Thoracic aorta (tissue), 2 donors: ENCODE measurements at places on chromosomes 7 and 10.

GRCh38 chr10:378930-379704 lies 243.9 kb downstream of the ZMYND11 start:
- no peak for DNase-seq

DNA sequence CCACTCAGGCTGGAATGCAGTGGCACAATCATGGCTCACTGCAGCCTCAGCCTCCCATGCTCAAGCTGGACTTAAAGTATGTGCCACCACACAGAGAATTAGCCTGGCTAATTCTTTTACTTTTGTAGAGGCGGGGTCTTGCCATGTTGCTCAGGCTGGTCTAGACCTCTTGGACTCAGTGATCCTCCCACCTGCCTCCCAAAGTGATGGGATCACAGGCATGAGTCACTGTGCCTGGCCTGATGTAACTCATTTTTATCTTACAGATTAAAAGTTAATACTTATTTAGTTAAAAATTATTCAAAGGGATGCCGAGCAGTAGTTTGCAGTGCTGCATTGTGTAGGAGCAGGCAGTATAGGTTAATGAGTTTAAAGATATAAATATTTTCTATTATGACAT lies 12.6 kb upstream of the PLXDC2 start:
- DNase-seq = no peak

DNA sequence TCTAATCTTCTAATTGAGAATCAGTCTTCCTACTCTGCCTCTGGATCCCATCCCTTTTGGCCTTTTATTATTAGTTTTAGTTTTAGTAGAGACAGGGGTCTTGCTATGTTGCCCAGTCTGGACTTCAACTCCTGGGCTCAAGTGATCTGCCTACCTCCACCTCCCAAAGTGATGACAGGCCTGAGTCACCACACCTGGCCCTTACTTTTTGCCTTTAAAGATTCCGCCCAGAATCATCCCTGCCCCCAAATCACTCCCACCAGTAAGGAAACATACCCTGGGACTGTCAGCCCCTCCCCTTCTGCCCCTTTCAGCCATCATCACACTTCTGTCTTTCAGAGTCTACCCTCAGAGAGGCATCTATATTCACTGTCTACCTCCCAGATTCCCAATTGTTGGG lies 18.7 kb downstream of the KPNA7 start:
- no peak for DNase-seq

- DNase-seq = no peak
Observed at GRCh38 chr10:7563368-7563767, 103.4 kb downstream of the ITIH5 start.

DNA sequence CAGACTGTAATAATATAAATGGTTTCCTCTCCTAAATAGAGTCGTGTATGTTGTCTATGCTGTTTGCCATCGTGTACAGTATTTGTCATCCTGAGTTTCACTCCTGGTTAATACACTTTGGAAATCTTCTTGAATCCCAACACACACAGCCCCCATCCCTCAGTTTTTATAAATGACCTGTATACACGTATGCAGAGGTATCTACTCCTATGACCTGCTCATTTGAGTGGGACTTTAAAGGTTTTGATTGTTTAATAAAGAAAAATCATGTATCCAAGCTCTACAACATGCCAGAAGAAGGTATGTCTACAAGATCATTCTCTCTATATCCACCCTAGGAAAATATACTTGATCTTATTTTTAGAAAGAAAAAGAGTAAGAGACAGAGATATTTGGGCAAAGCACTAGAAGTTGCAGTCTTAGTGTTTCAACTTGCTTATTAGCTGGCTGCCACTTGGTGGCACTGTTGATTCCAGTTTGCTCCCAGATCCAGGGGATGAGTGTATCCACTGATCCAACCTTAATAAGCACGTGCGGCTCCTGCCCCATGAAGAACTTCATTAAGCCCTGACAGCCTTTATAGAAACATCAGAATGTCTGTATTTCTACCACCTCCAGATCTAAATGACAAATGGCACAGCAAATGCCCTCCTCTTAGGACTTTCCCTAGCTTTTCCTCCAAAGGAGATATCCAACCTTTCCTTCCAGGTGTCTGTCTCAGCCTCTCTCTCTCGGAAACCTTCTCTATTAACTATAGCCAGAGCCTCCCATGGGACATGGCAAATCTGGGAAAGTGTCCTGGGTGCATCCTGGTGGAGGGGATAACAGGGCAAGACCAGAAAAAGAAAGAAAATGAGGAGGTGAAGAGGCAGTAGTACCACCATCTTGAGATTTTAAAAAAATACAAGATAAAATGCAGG lies 181.6 kb upstream of the NEBL start:
- no peak for DNase-seq

DNA sequence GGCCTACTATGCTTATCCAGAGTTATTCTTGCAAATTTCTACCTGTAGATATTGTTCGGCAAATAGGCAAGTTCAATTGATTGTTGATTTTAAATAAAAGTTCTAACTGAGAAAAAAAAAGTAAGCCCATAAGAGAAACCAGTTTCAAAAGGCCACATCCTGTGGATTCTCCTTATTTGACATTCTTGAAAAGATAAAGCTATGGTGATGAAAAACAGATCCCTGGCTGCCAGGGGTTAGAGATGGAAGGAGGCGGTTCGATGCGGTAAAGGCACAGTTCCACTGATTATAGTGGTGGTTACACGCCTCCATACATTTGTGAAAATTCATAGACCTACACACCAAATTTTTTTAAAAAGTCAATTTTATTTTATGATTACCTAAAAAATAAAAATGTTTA lies 347.8 kb downstream of the KCNMA1 start:
- DNase-seq = no peak

GRCh38 chr7:142174441-142174840 lies 62.9 kb downstream of the MGAM2 start:
- DNase-seq = no peak

DNA sequence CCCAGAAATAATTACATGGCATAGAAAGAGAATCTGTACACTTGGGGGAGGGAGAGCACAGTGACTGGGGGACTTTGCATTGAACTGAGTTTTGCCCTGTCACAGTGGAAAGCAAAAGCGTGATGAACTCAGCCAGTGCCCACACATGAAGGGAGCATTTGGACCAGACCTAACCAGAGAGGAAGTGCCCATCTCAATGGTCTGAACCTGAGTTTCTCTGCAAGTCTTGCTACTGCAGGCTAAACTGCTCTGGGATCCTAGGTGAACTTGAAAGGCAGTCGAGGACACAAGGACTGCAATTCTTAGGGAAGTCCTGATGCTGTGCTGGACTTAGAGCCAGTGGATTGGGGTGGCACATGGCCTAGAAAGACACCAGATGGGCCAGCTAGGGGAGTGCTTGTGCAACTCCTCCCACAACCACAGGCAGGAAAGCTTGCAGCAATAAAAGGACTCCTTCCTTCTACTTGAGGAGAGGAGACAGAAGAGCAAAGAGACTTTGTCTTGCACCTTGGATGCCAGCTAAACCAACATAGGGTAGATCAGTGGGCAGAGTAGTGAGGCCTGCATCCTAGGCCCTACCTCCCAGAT lies 259.0 kb downstream of the GRM8 start:
- DNase-seq = no peak

GRCh38 chr7:19011212-19011611 lies 106.2 kb downstream of the TWIST1 start:
- no peak for DNase-seq

DNA sequence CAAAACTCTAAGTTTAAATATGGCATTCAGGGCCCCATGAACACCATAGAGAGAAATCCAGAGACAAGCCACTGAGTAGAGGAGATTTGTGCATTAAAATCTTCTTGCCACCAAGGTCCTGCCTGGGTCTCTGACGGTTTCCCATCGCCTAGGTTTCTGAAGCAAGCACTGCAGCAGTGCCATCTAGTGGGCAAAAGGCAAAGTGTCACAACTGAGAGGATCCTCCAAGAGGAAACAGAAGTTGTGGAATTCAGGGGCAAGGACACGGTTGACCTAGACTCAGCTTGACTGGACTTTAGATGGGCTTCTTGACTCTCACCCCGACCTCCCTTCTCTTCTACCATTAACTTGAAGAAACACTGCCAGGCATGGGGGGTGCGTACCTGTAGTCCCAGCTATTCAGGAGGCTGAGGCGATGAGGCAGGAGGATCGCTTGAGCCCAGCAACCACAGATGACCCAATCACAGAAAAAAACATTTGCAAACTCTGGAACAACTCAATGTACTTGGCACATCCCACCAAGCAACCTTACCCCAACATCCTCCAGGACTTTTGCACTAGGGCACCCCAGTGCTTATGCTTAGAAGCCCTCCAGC lies 604.1 kb downstream of the GALNT17 start:
- no peak for DNase-seq

DNA sequence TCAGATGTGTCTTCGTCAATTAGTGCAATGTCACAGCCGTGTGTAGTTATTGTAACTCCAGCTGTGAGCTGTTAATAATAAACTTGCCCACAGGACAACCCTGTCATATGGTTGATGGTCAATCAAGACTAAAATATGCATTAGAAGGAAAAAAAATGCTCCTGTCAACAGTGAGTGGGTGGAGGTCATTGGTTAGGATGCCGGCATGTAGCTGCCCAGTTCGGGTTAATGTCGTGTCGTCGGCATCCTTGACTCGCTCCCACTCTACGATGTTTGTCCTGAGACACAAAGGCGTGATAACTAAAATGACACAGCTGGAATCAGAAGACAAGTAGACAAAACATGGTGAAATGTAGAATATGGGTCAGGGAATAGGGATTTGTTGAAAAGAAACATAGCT lies 442.8 kb upstream of the NPVF start:
- DNase-seq = no peak

DNA sequence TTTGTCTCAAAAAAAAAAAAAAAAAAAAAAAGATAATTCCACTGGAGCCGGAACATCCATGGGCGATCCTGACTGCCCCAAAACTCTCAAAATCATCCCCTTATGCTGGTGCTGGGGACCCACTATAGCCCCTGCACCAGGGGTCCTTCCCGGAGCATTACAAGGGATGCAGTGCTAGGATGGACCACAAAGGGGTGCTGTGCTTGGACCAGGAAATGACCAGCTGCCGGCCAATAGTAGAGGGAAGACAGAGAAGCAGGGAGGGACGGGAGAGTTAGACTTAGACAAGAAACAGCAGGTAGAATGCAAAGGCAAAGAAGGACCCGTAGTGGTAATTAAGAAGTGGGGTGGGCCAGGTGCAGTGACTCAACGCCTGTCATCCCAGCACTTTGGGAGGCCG lies 40.5 kb downstream of the RCC1L start:
- DNase-seq = no peak

DNA sequence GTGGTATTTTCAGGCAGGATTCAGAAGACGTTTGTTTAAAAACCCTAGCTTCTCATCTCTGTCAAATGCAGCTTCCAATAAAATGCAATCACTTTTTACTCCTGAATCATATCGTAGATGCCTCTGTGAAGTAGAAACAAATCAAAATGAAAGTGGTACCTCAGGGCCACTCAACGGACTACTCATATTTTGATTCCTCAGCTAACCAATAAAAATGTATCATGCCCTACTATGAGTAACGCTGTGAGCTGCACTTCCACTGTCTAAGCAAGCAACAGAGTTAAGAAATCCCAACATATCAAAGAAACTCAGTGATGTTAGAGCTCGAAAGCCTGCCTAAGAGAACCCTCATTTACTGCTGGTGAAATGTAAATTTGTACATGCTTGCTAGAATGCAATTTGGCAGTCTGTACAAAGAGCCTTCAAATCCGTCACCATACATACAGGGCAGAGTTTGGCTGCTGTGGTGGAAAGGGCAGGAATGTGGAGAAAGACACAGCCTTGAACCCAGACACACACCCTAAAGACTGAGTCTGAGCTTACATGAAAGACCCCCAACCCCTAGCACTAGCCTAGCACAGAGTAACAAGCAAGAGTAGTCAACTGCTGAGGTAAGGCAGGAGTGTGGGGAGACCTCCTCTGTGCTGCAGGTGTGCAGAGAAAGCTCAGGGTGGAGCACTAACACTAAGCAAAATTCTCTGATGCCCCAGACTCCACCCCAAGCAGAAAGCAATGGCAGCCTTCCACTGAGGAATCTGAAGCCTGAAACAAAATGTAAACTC lies 151.5 kb downstream of the ANK3 start:
- no peak for DNase-seq

DNA sequence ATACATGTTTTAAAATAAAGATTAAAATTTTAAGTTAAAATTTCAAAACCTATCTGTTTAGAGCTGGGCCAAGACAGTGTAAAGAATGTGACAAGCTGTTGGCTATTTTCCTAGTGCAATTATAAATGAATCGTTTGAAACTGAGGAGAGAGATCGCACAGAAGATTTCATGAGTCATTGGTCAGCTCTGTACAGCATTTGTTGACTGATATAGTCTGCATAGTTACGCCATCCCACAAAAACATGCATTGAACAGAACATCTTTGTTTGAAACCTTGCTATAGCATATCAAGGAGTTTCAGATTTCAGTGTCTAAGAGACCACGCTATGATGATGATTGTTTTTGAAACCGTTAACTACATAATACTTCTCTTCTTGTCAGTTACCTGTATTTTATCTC lies 1.3 kb upstream of the C10orf67 start:
- DNase-seq = no peak

DNA sequence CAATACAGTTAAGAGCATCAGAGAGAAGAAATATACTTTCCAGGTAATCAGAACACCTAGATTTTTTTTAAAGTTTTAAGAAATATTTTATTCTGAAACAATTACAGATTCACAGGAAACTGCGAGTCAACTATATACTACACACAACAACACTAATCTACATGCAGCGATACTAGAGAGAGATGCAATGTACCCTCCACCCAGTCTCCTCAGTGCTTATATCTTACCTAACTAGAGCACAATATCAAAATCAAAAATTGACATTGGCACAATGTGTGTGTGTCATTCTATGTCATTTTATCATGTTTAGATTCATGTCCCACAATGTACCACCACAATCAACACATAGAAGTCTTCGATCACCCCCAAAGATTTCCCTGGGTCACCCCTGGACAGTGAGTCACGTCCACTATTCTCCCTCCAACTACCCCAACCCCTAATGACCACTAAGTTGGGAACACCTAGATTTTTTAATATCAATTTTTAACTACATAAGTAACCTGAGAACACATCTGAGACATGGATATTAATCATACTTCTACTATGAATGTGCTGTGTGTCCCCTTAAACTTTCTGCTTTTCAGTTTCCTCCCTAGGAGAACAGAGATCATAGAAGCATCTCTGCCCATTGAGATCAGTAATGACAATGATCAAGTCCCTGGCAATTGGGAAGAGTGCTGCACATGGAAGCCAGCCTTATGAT lies 86.5 kb downstream of the GSAP start:
- DNase-seq = no peak

GRCh38 chr10:123136806-123137642 lies 1.3 kb downstream of the HMX3 start:
- DNase-seq = no peak

DNA sequence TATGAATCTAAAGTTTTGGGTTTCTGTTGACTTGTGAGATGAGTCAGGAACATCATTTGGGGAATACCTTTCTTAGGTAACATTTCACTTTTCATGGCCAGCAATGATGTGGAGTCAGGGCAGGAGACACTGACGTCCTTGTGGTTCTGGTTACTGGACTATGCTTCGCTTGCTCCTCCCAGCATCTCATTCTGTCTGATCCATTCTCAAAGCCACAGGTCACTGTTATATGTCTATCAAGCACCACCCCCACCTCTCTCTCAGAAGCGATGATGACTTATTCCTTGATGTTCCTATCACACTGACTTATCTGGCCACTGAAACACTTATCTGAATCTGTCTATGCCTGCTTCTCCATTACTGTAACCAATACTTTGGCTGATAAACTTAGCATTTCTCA lies 51.6 kb downstream of the TES start:
- DNase-seq = no peak
